ENCODE measurements at places on chromosomes 1 and 21. TPM values are rescaled to one million over a fixed set of nuclear protein-coding genes. Genes with fewer than 3 reads are reported as not detected.

DNA sequence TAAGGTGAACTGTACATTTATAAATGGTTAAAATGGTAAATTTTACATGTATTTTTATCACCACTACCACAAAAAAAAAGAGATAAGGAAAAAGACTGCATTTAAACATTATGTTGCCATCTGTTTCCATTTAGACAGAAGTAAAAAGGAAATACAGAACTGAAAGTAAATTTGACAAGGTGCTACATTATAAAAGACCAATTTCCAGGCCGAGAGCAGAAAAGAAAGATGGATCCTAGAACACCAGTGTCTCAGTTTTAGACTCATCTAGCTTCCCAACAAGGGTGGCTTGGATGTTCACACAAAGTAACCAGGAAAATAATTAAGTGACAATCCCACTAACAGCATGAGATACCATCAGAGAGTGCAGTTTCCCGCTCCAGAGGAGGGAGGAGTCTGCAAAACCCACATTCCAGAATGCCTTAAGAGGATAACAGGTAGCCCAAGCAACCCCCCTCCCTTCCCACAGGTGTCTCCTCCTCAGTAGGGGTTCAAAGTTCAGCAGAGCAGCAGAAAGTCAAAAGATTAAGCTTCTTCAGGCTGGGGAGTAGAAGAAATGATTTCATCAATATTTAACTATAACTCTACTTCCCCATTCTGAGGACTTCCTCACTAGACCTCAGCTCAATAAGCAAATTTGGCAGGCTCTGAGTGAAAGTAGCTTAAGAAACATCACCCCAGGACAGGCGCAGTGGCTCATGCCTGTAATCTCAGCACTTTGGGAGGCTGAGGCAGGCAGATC is 11.8 kb downstream of the TPM3 start:
- peaks cover 38% of the 10 kb centered on the region for H3K36me3 ChIP-seq
- H3K27ac ChIP-seq: no peak overlapping the region
- H3K4me1 ChIP-seq: peaks cover 5% of the 10 kb centered on the region
- no peaks in the 10 kb centered on the region for H3K27me3 ChIP-seq
- peak; percentile 68 for DNase-seq

- no peaks in the 10 kb centered on the region for H3K36me3 ChIP-seq
- H3K27me3 ChIP-seq: peaks cover 6% of the 10 kb centered on the region
- DNase-seq: no peak
- no peak overlapping the region for H3K27ac ChIP-seq
- no peak overlapping the region for H3K4me3 ChIP-seq
Observed at GRCh38 chr21:32887026-32887425, 115.5 kb upstream of the PAXBP1 start.

DNA sequence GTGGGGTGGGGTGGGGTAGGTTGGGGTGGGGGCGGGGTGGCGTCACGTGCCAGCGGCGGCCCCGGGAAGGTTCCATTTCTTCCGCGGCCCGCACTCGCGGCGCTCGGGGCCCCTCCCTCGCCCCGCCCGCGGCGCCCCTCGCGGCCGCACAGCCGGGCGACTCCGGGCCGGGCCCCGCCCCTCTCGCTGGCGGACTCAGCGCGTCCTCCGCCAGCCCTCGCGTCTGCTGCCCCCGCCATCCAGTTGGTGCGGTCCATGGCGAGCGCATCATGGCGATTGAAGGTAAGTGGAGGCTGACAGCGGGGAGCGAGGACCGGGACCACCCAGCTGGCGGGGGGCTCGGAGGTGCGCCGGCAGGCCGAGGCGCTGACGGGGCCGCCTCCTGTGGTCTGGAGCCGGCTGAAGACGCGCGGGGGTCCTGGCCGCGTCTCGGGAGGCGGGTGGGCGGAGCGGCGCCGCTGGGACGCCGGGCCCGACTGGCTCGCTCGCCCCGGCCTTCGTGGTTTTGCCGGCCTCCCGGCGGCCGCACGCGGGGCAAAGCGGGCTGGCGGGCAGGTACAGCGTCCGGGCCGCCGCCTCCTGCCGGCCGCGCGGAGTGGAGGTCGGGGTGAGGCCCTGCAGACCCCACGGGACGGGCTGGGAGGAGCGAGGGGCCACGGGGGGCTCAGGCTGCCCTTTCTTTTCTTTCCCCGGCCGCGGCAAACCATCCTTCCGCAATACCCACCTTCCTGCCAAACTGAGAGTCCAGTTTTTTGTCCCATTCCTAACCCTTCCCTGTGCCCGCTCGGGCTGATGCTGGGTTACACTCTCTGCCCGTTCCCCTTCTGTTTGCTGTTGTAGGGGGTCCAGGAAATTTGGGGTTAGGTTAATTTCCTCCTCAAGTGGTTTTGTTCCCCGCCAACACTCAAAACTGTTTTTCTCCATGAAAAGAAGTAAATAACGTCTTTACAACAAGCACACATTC is at the start of gene SYT14:
TSS of gene SYT14 (plus strand) at position 222 of the 964 bp plus-strand sequence. CDS start at position 270, 48 bp downstream.
- H3K4me1 ChIP-seq: peaks cover 2% of the 10 kb centered on the region
- peaks cover 29% of the 10 kb centered on the region for H3K27me3 ChIP-seq
- H3K4me3 ChIP-seq: peak within 1 kb of the TSS; percentile 82
- DNase-seq: peak; percentile 91

- H3K27ac ChIP-seq: no peak overlapping the region
- H3K27me3 ChIP-seq: no peaks in the 10 kb centered on the region
- H3K4me3 ChIP-seq: no peak overlapping the region
- H3K36me3 ChIP-seq: no peaks in the 10 kb centered on the region
- no peak for DNase-seq
Observed at GRCh38 chr1:88117597-88117996, 566.5 kb upstream of the PKN2 start.

DNA sequence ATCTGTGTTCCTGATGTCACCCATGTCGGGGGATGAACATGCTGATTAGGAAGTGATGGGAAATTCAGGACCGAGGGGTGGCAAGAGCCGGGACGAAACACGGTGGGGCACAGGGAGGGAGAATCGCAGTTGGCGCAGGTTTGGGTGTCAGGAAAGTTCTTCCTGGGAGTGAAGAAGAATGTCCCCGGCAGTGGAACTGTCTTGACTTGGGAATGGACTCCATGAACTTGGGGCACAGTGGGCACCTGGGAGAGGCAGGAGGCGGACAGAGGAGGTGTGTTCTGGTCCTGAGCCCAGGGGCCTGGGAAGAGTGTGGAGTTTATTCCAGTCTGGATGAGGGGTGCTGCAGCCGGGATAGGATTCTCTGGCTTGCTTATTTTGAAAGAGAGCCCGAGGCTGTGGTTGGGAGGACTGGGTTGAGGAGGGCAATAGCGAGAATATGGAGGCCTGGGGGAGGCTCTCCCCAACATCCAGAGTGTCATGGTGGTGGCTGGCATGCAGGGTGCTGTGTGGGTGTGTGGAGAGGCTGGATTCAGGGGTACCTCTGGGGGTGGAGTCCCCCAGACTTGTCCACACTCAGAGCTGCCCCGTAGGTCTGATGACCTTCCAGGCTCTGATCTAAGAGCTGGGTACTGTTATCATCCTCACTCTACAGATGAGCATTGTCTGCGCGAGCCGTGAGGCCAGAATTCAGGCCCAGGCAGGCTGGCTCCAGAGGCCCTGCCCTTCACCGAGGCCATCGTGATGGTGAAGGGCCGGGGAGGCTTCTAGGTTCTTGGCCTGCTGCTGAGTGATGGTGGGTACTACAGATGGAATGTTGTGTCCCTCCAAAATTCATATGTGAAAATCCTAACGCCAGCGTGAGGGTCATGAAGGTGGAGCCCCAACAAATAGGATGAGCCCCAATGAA is 274.5 kb upstream of the C1orf174 start:
- H3K4me1 ChIP-seq: peaks cover 2% of the 10 kb centered on the region
- no peaks in the 10 kb centered on the region for H3K36me3 ChIP-seq
- H3K27me3 ChIP-seq: no peaks in the 10 kb centered on the region
- H3K27ac ChIP-seq: no peak overlapping the region
- DNase-seq: no peak
- no peak overlapping the region for H3K4me3 ChIP-seq

DNA sequence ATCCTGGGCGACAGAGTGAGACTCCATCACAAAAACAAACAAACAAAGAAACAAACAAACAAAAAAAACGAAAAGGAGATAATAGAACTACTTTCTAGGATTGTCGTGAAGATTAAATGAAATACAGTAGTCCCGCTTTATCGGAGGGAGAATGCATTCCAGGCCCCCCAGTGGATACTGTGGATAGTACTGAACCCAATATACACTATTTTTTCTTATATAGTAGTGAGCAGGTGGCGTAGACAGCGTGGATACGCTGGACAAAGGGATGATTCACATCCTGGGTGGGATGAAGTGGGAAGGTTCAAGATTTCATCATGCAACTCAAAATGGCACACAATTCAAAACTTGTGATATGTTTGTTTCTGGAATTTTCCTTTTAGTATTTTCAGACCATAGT is 8.0 kb downstream of the SLC35F3 start:
- H3K36me3 ChIP-seq: peaks cover 14% of the 10 kb centered on the region
- H3K4me3 ChIP-seq: no peak overlapping the region
- H3K27me3 ChIP-seq: no peaks in the 10 kb centered on the region

The ATP6V1G3 gene
- 1.5 TPM for total RNA-seq

DNA sequence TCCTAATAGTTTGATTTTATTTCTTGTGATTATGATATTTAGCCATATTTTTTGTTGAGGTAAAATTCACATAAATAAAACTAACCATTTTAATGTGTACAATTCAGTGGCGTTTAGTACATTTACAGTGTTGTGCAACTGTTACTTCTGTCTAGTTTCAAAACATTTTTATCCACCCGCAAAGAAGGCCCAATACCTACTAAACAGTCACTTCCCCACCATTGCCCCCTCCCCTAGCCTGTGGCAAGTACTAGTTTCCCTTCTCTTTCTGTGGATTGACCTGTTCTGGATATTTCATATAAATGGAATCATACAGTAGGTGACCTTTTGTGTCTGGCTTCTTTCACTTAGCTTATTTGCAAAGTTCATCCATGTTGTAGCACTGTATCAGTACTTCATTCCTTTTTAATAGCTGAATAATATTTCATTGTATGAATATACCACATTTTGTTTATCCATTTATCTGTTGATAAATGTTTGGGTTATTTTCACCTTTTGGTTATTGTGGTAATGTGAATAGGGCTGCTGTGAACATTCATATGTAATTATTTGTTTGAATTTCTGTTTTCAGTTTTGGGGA is 4.1 kb downstream of the FLVCR1 start:
- H3K27me3 ChIP-seq: no peaks in the 10 kb centered on the region
- peaks cover 3% of the 10 kb centered on the region for H3K4me1 ChIP-seq
- peak overlapping the region; percentile 88 for H3K4me3 ChIP-seq
- no peak for DNase-seq
- H3K36me3 ChIP-seq: peaks cover 71% of the 10 kb centered on the region
- no peak overlapping the region for H3K27ac ChIP-seq

DNA sequence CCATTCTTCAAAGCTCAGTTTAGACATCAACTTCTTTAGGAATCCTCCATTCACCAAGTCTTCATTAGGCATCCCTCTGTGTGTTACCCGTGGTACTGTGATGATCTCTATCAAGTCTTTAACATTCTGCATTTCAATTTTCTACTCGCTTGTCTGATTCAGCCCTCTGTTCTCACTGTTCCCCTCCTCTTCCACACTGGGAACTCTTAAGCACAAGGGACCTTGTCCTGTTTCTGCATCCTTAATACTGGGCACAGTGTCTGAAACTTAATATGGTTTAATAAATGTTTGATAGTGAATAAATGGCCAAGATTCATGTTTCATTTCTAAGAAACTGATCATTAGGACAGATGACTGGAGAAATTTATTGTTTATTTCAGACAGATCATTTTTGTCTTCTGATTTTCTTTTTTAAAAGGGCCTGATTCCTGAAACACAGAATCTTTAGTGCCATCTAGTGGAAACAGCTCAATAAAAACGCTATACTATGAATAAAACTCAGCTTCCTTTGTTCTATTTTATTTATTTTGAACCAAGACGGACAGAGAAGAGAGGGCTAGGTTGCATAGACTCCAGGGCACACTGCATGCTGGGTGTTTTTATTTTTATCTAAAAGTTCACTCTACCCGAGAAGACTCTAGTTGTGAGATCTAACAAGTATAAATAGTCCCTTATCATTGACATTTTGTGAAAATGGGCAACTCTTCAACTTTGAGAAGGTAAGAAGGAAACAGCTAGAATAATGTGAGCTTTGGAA is 7.0 kb upstream of the TRIM45 start:
- H3K27ac ChIP-seq: peak overlapping the region; percentile 74
- peaks cover 10% of the 10 kb centered on the region for H3K27me3 ChIP-seq
- no peak overlapping the region for H3K4me3 ChIP-seq
- no peaks in the 10 kb centered on the region for H3K36me3 ChIP-seq
- no peak for DNase-seq
- no peaks in the 10 kb centered on the region for H3K4me1 ChIP-seq

DNA sequence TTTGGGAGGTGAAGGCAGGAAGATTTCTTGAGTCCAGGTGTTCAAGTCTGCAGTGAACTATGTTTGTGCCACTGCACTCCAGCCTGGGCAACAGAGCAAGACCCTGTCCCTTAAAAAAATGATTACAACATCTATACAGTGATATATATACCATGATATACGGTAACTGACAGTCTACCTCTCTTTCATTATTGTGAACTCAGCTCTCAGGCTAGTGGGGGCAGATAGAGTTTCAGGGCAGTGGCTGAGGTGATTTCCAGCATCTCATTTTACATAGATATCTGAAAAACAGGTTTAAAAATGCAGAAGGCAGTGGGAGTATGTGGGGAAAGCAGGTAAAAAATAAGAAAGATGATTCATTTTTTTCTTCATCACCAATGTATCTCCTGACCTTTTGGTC is 8.1 kb upstream of the NTNG1 start:
- H3K27ac ChIP-seq: no peak overlapping the region
- peaks cover 14% of the 10 kb centered on the region for H3K27me3 ChIP-seq
- H3K36me3 ChIP-seq: no peaks in the 10 kb centered on the region
- no peak for DNase-seq

The FCRL2 gene
- not detected for total RNA-seq

DNA sequence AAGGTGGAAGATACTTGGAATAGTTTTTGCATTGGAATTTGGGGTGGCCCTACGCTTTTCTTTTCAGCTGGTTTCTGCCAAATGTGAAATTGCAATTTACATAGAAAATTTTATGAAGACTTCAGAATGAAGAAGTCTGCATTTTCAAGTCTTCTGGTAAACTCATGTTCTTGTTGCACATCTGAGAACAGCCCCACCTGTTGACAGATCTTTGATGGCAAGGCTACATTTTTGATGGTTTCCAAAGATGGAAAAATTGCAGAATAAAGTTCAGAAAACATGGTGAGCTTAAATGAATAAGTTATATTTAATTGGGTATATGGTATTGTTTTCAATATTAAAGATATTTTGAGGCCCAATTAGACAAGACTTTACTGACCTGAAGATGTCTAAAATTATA is 25.4 kb downstream of the OLFM3 start:
- no peaks in the 10 kb centered on the region for H3K4me1 ChIP-seq
- H3K27ac ChIP-seq: no peak overlapping the region
- no peak for DNase-seq

The TFAP2E gene
- total RNA-seq: 0.66 TPM
